Left lung (tissue), 14 donors: ENCODE measurements at places on chromosomes 6 and 20. TPM values are rescaled to one million over a fixed set of nuclear protein-coding genes. Genes with fewer than 3 reads are reported as not detected.

GRCh38 chr6:41730531-41731436, 4.6 kb downstream of the TFEB start:
- peaks cover 5% of the 10 kb centered on the region for H3K36me3 ChIP-seq
- H3K4me1 ChIP-seq, result peaks cover 81% of the 10 kb centered on the region
- H3K4me3 ChIP-seq, result no peak overlapping the region

DNA sequence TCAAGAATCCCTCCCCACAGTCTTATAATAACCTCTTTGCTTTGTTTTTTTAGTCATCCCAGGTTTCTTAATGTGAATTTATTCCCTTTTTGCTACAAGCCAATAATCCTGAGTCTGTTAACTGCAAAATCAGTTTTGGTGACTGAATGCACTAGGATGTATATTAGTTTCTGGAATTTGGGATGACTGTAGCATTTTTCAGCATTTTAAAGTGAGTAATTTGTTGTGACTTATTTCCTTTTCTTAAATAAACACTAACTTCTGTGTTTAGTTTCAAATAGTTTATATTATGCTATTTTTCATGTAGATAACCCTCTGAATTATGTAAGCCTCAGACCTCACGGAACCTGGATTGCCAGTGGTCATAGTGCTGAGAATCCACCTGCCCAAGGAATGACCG, 5.5 kb downstream of the CST1 start:
- no peaks in the 10 kb centered on the region for H3K4me1 ChIP-seq
- H3K27ac ChIP-seq, result no peak overlapping the region
- H3K4me3 ChIP-seq, result no peak overlapping the region
- no peaks in the 10 kb centered on the region for H3K36me3 ChIP-seq

DNA sequence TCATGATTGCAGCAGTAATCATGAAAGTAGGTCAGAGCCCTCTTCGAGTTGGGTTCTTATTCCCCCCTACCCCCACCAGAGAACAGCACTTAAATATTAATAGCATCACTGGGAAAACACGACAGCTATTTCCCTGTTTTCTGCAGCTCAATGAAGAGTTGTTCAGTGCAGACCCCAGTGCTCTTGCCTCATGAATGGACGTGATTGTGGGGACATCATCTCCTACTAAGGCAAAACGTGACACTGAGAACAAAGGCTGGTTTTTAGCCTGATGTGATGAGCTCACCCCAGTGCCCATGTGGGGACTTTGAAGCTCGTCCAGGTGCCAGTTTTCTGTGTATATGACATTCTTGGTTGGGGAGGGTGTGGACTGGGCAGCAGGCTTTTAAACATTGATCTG, 105.9 kb downstream of the SLC35F1 start:
- H3K27me3 ChIP-seq, result no peaks in the 10 kb centered on the region
- no peak for DNase-seq
- H3K4me3 ChIP-seq, result no peak overlapping the region
- no peaks in the 10 kb centered on the region for H3K36me3 ChIP-seq

- no peak overlapping the region for H3K4me3 ChIP-seq
- H3K4me1 ChIP-seq, result no peaks in the 10 kb centered on the region
- H3K27ac ChIP-seq, result no peak overlapping the region
Observed at GRCh38 chr6:1657116-1657770, 47.5 kb downstream of the FOXC1 start.

DNA sequence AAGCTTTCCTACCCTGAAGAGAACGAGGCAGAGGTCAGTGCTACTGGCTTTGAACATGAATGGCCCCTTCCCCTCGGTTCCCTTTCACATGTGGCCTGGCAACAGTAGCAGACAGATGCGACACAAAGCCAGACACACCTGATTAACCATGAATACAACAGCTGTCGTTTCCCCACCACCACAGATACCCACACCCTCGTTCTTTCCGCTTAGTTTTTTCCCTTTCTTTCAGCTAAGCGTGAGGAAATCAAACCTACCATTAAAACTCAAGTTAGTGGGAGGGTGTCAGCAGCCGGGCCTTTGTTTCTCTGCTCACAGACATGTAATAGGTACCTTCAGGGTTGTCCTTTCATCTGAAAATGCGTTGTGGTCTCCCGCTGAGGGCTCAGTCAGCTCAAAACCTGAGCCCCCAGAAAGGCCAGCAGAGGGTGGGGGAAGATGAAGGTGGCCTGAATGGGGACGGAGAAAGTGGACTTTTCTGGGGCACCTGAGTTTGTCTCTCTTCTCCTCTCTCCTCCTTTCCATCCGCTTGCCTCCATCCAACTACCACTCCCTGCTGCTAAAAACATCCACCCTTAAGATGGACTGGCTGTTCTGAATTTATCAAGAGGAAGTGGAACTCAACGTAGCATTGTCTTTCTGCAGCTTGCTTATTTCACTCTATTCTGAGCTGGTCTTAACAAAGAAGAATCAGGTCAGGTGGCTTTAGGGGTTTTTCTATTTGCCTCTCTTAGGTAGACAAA, 516.6 kb upstream of the JARID2 start:
- H3K4me1 ChIP-seq, result peaks cover 10% of the 10 kb centered on the region
- peak overlapping the region; percentile 91 for H3K27ac ChIP-seq
- no peaks in the 10 kb centered on the region for H3K27me3 ChIP-seq
- no peak overlapping the region for H3K4me3 ChIP-seq
- H3K36me3 ChIP-seq, result no peaks in the 10 kb centered on the region
- DNase-seq, result no peak

- no peaks in the 10 kb centered on the region for H3K4me1 ChIP-seq
- no peak for DNase-seq
- no peaks in the 10 kb centered on the region for H3K36me3 ChIP-seq
- H3K27ac ChIP-seq, result no peak overlapping the region
Observed at GRCh38 chr6:161222706-161223234, 51.1 kb downstream of the AGPAT4 start.

DNA sequence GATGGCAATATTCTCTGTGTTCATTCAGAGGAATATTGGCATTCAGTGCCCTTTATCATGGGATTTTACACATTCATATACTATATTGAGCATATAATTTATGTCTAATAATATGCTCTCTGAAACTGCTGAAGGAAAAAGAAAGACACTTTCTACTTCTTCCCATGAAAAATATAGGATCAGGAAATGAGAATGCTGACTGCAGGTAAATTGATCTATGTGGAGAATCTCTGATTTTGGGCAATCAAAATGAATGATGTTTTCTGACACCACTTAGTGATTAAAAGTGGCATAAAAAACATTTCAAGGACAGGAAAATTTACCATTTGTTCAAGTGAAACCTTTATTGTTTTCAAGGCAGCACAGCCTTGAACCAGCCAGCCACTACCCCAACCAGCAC, 260.1 kb upstream of the STXBP5 start:
- no peaks in the 10 kb centered on the region for H3K27me3 ChIP-seq
- H3K4me1 ChIP-seq, result no peaks in the 10 kb centered on the region
- no peak for DNase-seq

- DNase-seq, result no peak
- peak overlapping the region; percentile 86 for H3K27ac ChIP-seq
Observed at GRCh38 chr6:52512199-52512598, 64.7 kb downstream of the TRAM2 start.

- H3K36me3 ChIP-seq, result no peaks in the 10 kb centered on the region
- DNase-seq, result no peak
- H3K27me3 ChIP-seq, result no peaks in the 10 kb centered on the region
- no peak overlapping the region for H3K4me3 ChIP-seq
Observed at GRCh38 chr6:100304575-100304974, 160.1 kb downstream of the SIM1 start.

DNA sequence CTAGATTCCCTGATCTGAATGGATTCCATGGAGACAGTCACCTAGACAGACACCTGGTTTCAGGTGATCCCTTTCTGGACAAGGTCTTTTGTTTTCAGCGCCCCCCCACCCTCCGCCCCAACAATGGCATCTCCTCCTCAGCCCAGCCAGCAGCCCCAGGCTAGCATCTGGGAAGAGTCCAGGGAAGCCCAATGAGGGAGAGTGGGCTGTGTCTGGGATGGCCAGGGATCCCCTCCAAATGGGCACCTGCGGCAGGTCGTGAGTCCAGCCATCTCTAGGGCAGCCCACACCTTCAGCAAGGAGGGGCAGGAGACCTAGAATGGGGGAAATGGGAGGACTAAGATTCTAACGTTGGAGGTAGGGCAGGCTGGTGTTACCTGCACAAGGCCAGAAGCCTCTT, 1.2 kb upstream of the SLC24A3 start:
- DNase-seq, result no peak
- H3K27ac ChIP-seq, result no peak overlapping the region
- H3K4me1 ChIP-seq, result peaks cover 19% of the 10 kb centered on the region

GRCh38 chr20:21356386-21356785, 40.9 kb downstream of the NKX2-4 start:
- H3K27me3 ChIP-seq, result no peaks in the 10 kb centered on the region
- no peak overlapping the region for H3K4me3 ChIP-seq
- peaks cover 65% of the 10 kb centered on the region for H3K36me3 ChIP-seq
- H3K27ac ChIP-seq, result no peak overlapping the region
- peaks cover 28% of the 10 kb centered on the region for H3K4me1 ChIP-seq
- DNase-seq, result no peak

BPIFB4 gene
- polyA plus RNA-seq, result not detected

HCK gene
- polyA plus RNA-seq, result 3.0 TPM

MAS1 gene
- polyA plus RNA-seq, result 0.04 TPM

DNAAF9 gene
- polyA plus RNA-seq, result 25.2 TPM

PI3 gene
- not detected for polyA plus RNA-seq

BMP6 gene
- 4.0 TPM for polyA plus RNA-seq
